ENCODE measurements at places on chromosomes 1 and 21.

- no peak for DNase-seq
Observed at GRCh38 chr1:27779122-27779521, 6.1 kb downstream of the STX12 start.

GRCh38 chr1:231188072-231188471 lies 26.2 kb downstream of the TRIM67 start:
- DNase-seq = no peak

GRCh38 chr1:208048904-208049303 lies 138.0 kb upstream of the CD34 start:
- DNase-seq = no peak

DNA sequence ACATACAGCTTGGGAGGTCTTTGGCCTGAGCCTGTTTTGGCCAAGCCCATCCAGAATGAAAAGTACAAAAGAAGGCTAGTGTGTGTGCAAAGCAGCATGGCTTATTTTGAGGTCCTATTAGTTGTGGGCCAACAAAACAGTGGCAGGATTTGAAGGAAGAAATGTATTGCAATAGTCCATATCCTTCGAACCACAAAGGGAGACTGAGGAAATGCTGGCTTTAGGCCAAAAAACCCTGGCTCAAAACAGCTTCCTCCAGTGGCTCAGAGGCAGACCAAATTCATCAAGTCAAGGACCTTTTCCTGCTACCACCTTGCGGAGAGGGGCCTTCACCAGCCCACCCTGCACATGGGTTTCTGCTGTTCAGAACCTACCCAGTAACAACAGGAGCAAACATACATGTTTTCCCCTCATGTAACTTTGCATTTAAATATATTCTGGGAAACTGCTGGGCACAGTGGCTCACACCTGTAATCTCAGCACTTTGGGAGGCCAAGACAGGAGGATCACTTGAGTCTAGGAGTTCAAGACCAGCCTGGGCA lies 43.3 kb downstream of the VPS26C start:
- no peak for DNase-seq

GRCh38 chr1:31701091-31701736 lies 2.6 kb downstream of the COL16A1 start:
- no peak for DNase-seq

GRCh38 chr1:1157033-1157365 lies 16.7 kb upstream of the TTLL10 start:
- no peak for DNase-seq

- DNase-seq = no peak
Observed at GRCh38 chr21:26961698-26962097, 5.2 kb downstream of the ADAMTS5 start.

GRCh38 chr1:53278298-53278725 lies 40.0 kb upstream of the MAGOH start:
- DNase-seq = no peak

GRCh38 chr1:220124542-220124941 lies 30.6 kb downstream of the IARS2 start:
- DNase-seq = no peak

- no peak for DNase-seq
Observed at GRCh38 chr1:39499668-39500067, 8.2 kb downstream of the BMP8A start.

GRCh38 chr1:47190857-47191256 lies 1.0 kb upstream of the PDZK1IP1 start:
- DNase-seq = no peak

GRCh38 chr1:85411567-85412305 lies 53.2 kb downstream of the DDAH1 start:
- no peak for DNase-seq

DNA sequence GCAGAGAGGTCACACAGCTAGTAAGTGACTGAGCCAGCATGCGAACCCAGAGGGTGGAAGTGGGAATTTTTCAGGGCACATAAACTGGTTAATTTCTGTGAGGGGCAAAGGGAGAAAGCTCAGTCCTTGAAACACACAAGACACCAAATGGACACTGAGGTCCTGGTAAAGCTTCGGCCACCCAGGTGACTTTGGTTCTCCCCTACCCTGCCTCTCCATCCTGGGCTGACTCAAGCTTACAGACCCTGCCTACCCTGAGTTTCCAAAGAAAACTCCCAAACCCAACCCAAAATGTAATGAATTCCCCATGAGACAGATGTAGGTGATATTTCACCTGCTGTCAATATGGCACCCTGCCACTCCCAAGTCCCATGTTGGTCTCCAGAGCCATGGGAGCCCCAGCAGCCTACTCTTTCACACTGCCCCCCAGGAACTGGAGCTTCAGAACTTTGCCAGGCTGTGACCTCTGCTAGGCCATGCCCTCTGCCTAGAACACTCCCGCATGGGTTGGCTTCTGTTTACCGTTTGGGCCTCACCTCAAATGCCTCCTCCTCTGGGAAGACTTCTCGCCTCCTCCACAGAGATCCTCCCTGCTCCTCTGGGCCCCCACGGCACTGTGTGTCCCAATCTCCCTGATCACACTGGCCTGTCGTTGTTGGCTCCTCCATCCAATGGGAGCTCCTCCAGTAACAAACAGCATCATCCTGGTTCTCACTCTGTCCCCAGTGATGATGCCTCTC lies 3.7 kb upstream of the LRP8 start:
- no peak for DNase-seq

DNA sequence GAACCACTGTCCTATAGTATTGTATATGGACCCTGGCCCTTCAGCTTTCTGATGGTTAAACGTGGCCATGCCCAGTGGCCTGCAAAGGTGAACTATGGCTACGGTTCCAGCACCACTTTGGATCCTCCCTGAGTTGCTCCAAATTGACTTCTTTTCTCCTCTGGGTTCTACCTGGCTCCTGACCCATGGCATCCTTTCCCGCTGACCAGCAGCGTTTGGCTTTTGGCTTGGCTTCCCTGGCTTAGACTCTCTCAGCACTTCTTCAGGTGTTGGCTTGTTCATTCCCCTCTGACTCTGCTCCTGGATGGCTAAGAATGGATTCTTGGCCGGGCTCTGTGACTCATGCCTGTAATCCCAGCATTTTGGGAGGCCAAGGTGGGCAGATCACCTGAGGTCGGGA lies 152.9 kb downstream of the CNIH3 start:
- no peak for DNase-seq

DNA sequence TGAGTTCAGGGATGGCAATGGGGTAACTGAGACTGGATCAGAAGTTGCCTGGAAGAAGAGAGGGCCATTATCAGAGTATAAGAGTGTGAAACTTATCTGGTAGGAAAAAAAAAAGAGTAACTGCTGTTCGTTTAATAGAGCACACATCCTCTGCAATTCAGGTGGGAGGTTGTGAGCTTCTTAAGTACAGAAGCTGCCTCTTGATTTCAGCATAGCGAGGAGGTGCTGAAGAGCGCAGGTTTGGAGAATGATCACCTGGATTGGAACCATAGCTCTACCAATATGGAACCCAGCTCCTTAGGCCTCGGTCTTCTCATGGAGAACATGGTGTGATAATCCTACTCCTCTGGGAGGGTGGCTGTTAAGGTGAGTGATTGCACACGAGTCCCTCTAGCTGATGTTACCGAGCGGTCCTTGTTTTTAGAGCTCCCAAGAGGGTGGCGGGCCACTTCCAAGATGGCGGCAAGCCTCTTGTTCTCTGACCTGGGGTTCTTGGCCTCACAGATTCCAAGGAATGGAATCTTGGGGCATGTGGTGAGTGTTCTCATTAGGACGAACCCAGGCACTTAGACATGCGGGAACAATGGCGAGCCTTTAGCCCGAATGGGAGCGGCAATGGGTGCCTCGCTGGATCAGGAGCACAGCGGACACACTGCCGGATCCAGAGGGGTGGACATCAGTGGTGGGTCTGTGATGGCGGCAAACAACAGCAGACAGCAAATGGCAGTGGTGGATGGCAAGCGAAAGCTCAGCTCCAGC lies 3.3 kb upstream of the MX1 start:
- DNase-seq = no peak

- DNase-seq = no peak
Observed at GRCh38 chr1:4019606-4020331, 119.7 kb upstream of the C1orf174 start.

- DNase-seq = no peak
Observed at GRCh38 chr1:28027660-28028059, 60.8 kb downstream of the EYA3 start.

DNA sequence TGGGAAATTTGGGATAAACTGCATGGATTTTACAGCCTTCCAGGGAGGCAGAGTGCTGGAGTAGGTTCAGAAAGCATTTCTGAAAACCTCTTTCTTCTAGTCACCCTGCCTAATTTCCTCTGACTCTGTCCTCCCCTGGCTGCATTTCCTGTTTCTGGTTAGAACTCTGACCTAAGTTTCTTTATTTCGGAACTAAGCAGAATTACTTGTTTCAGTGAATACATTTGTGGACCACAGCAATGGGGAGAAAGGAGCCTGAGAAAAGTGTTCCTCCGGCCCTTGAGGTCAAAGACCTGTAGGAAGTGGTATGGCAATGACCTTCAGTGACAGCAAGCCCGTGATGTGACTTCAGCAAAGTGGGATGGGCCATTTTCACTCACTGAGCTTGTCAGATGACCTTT lies 173.4 kb upstream of the RUNX1 start:
- DNase-seq = no peak

GRCh38 chr1:16296643-16297042 lies 55.6 kb downstream of the FBXO42 start:
- DNase-seq = no peak

DNA sequence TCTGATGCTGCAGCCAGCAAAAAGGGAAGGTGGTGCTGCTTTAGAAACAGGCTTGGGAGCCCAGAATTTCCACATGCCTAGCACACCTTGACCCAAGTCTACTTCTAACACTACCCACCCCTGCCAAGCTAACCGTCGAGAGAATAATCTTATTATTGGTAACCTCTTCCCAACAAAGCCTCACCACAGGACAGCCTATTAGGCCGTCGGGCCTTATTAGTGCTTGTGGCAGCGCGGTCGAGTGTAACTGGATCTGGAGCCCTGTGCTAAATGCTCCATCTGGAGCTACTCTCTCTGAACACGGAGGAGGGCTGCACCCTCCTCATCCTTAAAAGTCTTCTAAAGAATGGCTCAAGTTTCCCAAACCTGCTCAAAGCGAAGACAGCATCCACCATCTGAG lies 165.5 kb upstream of the NFIA start:
- no peak for DNase-seq

GRCh38 chr1:8752411-8752810 lies 65.0 kb downstream of the RERE start:
- DNase-seq = no peak

- DNase-seq = no peak
Observed at GRCh38 chr1:119874186-119874585, 22.1 kb downstream of the ADAM30 start.

DNA sequence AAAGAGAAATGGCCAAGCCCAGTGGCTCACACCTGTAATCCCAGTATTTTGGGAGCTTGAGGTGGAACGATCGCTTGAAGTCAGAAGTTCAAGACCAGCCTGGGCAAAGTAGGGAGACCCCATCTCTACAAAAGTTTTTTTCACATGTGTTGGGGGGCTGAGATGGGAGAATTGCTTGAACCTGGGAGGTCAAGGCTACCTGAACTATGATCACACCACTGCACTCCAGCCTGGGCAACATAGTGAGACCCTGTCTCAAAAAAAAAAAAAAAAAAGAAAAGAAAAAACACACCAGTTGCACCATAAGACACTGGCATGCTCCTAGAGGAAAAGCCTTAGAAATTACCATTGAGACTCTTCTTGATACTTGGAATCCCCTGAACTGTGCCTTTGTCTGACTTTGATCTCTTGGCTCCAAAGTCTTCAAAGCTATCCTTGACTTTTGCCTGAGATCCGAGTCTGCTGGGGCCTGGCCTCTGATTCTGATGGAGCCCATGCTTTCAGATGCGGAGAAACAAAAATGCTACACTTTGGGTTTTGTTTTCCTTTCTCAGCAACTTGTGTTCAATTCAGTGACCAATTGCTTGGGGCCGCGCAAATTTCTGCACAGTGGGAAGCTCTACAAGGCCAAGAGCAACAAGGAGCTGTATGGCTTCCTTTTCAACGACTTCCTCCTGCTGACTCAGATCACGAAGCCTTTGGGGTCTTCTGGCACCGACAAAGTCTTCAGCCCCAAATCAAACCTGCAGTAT lies 33.7 kb downstream of the ATP5PO start:
- no peak for DNase-seq

DNA sequence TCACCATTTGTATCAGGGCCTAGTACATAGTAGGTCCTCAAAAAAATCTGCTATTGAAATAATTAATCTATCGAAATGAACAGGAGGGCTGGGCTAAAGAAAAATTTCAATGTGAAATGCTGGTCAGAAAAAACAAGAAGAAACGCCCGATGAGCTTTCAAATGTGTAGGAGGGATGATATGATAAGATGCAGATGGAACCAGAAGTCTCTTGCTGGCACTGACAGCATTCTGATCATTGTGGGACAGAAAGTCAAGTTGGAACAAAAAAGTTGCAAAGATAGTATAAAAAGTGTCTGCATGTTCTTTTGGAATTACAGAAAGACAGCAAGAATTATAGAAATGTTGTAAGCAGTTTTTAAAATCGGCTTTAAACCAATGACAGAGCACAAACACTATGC lies 11.1 kb downstream of the G0S2 start:
- DNase-seq = no peak

DNA sequence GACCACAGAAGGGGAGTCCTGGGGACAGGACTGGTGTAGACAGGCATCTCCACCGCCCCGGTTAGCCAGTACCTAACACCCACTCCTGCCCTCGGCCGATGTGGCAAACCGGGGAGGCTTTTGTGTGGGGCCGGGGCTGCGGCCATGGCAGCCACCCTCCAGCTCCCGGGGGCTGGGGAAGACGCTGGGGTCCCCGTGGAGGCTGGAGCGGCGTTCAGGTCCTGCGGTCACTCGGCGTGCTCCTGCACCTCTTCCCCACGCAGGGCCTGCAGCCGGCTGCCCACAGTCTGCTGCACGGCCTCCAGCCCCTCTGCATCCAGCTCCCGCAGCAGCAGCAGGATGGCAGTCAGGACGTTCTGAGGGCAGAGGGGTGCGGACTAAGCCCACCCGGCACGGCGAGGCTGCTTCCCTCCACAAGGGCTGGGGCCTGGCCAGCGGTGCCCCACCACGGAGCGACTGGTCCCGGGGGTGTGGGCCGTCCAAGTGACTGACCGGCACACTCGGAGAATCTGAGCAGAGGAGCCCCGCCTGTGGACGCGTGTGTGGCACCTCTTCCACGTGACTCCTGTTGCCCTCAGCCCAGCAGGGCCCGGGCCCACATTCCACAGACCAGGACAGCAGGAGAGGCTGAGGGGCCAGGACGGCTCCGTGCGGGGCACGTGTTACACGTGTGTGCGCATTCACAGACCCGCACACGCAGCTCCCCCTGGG lies 9.1 kb downstream of the CFAP410 start:
- DNase-seq = no peak

DNA sequence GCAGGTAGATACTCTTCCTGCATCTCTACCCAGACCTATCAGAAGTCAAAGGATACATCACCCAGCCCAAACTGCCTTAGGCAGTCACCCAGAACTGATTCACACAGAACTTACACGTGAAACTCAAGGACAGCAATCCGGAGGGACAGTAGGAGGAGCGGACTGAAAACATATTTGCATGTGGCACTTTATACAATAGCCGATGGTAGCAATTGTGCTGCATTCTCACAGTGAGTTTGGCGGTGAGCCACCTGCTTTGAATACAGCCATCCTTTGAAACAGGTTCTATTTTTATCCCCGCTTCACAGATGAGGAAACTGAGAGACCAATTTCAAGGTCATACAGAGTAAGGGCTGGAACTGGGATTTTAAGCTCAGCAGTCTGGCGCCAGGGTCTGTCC lies 69.5 kb downstream of the EDEM3 start:
- peak; percentile 69 for DNase-seq

GRCh38 chr1:209758400-209758799 lies 2.5 kb downstream of the TRAF3IP3 start:
- no peak for DNase-seq

- no peak for DNase-seq
Observed at GRCh38 chr1:157363660-157364140, 188.6 kb downstream of the FCRL5 start.

- DNase-seq = no peak
Observed at GRCh38 chr1:112537456-112537855, 28.7 kb downstream of the WNT2B start.
